Effector memory CD8-positive, alpha-beta T cell (primary cell): ENCODE measurements at places on chromosomes 12 and 14.

DNA sequence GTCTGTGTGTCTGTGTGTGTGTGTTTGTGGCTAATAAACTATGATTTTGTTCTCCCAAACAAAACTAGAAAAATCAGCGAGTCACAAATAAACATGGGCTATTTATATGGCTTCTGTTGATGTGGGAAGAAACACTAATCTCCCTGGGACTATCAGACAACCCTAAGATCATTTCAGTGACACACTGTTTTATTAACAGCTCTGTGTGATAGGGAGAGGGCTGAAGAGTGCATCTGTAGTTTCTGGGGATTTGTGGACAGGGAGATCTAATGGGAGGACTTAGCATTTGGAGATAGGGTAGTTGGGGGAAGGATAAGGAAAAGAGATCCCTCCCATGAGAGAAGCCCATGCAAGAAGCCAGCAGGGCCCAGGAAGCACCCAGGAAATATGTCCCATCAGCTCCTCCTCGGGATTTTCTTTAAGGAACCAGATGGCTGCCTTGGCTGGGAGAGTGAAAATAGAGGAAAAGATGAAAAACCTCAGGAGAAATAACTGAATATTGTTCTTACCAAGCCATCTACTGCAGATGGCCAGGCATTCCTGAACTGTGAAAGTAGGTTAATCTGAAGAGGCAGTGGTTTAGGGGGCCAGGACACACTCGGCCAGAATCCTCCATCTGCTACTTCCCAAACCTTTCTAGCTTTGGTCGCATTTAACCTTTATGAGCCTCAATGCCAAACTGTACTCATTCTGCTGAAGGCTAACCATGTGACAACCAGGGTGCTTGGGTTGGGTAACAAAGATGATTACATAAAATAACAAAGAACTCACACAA lies 253.4 kb downstream of the BTG1 start:
- no peak for DNase-seq

- DNase-seq: no peak
These were observed 84.2 kb downstream of the AVPR1A start for GRCh38 chr12:63066782-63067181.

- no peak for DNase-seq
These were observed 141.6 kb upstream of the MAX start for GRCh38 chr14:65243766-65244442.

GRCh38 chr14:92360651-92361370 lies 37.8 kb downstream of the SLC24A4 start:
- no peak for DNase-seq

GRCh38 chr12:67446716-67447115 lies 177.6 kb downstream of the CAND1 start:
- DNase-seq: no peak

DNA sequence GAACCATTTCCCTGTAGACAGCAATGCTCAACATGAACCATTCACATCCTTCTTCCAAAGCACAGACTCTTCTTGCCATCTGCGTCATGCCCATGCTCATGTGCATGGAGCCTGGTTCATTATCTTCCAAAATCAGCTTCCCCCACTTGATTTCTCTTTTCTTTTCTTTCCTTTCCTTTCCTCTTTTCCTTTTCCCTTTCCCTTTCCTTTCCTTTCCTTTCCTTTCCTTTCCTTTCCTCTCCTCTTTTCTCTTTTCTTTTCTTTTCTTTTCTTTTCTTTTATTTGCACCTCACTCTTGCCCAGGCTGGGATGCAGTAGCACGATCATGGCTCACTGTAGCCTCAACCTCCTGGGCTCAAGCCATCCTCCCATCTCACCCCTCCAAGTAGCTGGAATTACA lies 37.5 kb downstream of the WIF1 start:
- no peak for DNase-seq

- no peak for DNase-seq
These were observed 161.8 kb downstream of the PAH start for GRCh38 chr12:102755266-102755665.

DNA sequence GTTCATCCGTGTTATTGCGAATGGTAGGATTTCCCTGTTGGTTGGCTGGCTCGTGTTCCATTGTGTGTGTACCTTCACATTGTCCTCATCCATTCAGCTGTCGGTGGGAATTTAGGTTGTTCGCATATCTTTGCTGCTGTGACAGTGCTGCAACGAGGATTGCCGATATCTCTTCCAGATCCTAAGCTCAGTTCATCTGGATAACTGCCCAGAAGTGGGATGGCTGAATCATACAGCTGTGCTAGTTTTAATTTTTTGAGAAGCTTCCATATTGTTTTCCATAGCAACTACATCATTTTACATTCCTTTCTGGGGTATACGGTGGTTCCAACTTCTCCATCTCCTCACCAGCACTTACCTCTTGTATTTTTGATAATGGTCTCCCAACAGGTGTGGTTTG lies 292.8 kb upstream of the SFSWAP start:
- no peak for DNase-seq

GRCh38 chr12:62435303-62436163 lies 31.1 kb upstream of the MON2 start:
- peak; percentile 5 for DNase-seq
